ENCODE measurements at places on chromosomes 11 and 22.

- no peak for DNase-seq
These were observed 17.2 kb downstream of the OPCML start for GRCh38 chr11:133515107-133515506.

GRCh38 chr11:67261946-67262681, 4.2 kb upstream of the GRK2 start:
- no peak for DNase-seq

DNA sequence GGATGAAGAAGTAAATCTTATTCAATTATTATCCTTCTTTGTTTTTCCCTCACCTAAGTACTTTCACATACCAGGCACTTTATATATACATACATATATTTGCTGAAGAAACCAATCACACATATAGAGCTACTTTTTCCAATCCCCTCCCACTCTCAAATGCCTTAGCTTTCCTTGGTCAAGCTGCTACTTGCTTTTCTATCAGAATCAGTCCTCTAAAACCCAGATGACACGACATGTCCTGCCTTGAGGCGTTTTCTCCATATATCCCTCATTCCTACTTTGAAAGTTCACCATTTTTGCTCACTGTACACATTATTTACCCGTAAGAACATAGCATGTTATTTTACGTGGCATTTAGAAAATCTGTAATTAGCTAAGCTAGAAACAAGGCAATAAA, 5.4 kb downstream of the RAB38 start:
- DNase-seq, result no peak

GRCh38 chr11:128859563-128860441, 7.3 kb downstream of the KCNJ1 start:
- peak; percentile 54 for DNase-seq

GRCh38 chr11:61480994-61481335, 27.6 kb upstream of the LRRC10B start:
- DNase-seq, result no peak

- no peak for DNase-seq
These were observed 59.4 kb upstream of the SYT13 start for GRCh38 chr11:45345491-45345890.

GRCh38 chr11:10301656-10302358, 3.1 kb upstream of the ADM start:
- no peak for DNase-seq

- no peak for DNase-seq
These were observed 85.6 kb upstream of the TBCEL start for GRCh38 chr11:120938260-120938659.

- DNase-seq, result peak; percentile 13
These were observed 77.9 kb upstream of the TOP3B start for GRCh38 chr22:22060200-22061084.

GRCh38 chr11:96863520-96863919, 473.7 kb downstream of the JRKL start:
- no peak for DNase-seq

GRCh38 chr11:34205326-34206035, 100.1 kb downstream of the NAT10 start:
- DNase-seq, result no peak

DNA sequence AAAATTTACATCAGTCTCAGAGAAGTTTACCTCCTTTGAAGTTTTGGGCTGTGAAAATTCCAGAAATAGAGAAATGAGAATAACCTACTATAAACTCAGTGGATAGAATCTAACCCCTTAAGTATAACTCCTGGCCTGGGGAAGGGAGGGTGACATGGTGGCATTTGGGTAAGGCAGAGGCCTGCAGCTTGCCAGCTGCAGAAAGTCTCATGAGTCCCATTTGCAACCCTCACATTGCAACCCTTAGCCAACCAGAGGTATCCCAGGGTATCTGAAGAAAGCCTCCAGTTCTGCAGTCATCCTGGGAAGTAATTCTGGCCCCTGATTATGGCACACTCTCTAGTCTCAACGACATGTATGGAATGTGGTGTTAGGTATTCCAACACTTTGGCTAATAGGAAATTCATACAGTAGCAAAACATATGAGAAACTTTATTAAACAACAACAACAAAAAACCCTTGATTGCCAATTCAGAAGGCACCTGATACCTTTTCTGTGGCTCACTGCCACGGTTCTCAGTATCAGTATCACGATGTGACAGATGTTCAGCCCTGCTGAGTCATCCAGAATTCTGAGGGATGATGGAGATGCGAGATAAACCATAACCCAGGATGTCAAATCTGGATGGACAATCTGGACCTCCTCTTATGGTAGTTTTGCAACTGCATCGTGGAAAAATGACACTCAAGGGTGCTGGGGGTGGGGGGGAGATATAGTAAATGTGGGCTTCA, 743.4 kb downstream of the NELL1 start:
- no peak for DNase-seq

DNA sequence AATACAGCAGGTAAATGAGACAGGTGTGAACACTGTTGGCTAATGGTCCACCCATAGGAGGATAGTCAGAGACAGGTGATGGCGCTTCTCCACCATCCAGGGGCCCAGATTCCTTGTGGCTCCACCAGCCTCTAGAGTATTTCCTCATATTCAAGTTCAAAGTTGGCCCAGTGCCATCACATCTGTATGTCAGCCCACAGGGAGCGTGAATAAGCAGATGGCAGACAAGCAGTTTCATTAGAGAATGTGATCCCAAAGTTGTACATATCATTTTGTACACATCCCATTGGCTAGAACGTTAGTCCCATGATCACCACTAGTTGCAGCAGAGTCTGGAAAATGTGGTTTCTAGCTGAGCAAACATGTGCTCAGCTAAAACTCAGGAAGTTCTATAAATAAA, 11.0 kb upstream of the CWF19L2 start:
- DNase-seq, result no peak

All from activated T-helper 1 cell treated with anti-CD3 and anti-CD28 coated beads, Interleukin-2, amount 50 U/mL, for 16 hours (primary cell).